ENCODE measurements at places on chromosomes 3 and 15.

DNA sequence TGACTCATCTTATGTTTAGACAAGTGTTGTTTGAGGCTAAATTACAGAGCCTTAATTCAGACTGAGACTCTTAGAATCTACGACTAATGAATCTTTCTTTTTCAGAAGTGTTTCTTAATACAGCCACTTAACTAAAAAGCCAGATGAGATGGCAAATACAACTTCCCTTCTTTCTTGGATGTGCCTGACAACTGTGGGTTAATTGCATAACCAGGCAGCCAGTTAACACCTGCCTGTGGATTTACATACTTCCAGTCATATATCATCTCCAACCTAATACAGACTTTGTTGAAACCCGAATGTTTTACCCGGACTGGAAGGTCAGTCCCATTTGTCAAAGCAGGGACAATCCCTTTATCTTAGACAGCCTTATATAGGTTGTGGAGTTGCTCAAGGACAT lies 297.6 kb downstream of the VPS13C start:
- no peak for DNase-seq

- DNase-seq, result no peak
These were observed 266.9 kb downstream of the KCNMB2 start for GRCh38 chr3:178802993-178803693.

GRCh38 chr3:141482245-141482922 lies 4.4 kb upstream of the RASA2 start:
- DNase-seq, result no peak

- DNase-seq, result no peak
These were observed 58.1 kb downstream of the TGFBR2 start for GRCh38 chr3:30664459-30664858.

Data from amniotic stem cell (primary cell).